ENCODE measurements at places on chromosomes 3 and 15.

- no peak for DNase-seq
These were observed 600.0 kb downstream of the SI start for GRCh38 chr3:164478323-164478722.

- no peak for DNase-seq
These were observed 77.4 kb downstream of the ZBBX start for GRCh38 chr3:167302678-167303077.

GRCh38 chr3:56754741-56755417 lies 46.9 kb downstream of the ARHGEF3 start:
- DNase-seq: peak; percentile 5

DNA sequence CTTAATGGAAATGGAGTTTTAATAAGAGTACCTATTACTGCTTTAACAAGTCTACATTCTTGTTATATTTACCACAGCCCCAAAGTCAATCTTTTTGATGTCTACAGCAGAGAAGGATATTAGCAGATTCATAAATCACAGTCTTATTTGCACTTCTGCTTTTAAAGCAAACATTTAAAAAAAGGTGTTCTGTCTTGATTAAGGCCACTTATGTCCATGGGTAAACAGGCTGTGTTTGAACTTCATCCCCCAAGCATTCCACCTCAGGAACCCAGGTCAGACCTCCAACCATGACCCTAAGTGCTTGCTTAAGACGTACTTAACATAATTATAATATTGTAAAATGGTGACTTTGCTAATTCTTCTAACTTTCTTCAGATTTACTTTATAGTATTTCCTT lies 113.4 kb downstream of the CMSS1 start:
- no peak for DNase-seq

DNA sequence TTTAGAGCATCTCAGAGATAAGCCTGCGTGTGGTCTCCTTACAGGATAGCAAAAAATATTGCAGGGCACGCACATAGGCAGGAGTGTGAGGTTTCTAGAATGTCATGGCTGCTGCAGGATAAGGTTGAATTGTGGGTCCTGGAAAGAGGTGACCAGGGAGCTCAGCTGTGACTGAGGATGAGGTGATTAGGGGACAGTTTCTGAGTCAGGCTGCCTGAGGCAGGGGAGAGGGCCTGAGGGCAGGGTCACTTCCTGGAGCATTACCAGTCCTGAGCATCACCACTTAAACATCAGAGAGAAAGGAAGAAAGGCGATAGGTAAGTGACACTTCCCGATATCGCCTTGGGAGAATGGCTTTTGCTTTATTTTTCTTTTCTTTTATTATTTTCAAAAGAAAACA lies 813.8 kb downstream of the TUSC7 start:
- DNase-seq: no peak

DNA sequence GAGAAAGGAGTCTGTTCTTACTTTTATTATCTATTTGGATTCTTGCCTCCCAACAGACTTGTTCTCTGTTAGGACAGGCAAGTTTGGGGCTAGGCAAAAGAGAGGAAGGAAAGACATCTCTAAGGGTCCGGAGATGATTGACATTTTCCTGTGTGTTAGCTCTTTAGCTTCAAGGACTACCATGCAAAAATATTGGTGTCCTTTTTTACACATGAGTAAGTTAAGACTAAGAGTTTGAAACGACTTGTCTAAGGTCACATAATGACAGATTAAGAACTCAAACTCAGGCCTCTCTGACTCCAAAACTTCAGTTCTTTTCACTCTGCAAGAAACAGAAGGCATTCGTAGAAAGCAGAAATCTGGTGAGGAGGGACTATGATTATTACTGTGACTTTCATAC lies 5.9 kb downstream of the LMCD1 start:
- DNase-seq: no peak

- DNase-seq: no peak
These were observed 40.1 kb upstream of the PDCD6IP start for GRCh38 chr3:33758281-33758680.

DNA sequence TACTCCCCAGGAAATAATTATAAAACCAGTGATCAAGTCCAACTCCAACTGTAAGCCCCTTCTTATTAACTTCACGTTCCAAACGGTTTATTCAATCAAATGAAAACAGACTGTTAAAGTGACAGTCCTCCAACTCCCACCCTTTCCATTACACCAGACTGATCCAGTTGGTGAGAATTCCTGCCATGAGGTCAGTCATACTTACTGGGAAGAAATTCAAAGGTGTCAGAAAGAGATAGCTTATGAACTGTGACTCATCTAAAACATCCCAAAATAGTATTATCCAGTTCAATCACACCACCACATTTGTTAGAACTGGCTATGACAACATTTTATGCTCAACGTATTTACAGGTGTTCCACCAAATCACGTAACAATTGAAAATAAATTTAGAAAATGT lies 19.5 kb downstream of the SMARCC1 start:
- no peak for DNase-seq

DNA sequence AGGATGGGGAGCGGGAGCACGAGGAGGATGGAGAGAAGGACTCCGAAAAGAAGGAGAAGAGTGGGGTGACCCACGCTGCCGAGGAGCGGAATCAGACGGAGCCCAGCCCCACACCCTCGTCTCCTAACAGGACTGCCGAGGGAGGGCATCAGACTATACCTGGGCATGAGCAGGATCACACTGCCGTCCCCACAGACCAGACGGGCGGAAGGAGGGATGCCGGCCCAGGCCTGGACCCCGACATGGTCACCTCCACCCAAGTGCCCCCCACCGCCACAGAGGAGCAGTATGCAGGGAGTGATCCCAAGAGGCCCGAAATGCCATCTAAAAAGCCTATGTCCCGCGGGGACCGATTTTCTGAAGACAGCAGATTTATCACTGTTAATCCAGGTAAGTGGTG lies 169.8 kb downstream of the FEZF2 start:
- DNase-seq: no peak

- no peak for DNase-seq
These were observed 31.7 kb downstream of the ATP2C1 start for GRCh38 chr3:130925628-130926027.

DNA sequence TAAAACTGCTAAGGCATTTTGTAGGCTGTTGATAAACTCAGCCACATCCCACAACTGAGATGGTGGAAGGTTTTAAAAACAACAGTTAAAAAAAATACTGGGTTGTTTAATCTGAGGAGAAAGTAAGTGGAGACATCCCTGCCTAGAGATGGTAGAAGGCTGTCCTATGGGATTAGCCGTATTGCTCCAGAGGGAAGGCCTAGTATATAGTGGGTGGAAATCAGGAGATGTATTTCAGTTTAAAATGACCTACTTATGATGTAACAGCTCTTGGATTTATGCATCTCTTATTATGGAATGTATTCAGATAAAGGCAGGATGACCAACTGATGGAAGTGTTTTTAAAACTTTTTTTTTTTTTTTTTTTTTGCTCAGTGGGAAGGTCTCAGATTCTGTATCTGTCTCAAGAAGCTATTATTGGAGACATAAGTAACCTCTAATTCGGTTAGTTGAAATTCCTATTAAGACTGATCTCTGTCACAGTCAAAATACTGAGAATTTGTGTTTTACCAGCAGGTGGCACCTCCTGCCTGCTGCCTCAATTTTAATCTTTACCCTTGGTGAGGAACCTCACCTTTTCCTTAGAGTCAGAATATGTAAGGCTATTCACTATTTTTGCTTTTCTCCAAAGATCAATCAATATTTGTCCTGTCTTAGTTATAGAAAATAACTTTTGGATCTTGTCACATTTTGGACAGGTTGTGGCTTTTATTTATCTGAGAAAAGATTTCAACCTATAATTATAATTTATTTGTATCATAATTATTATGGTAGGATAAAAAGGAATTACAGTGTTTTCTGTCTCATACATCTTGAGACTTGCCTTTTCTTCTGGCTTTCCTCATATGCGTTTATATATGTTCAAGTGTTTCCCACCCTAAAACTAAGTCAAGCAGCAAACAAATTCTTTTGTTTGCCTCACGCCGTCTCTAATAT lies 63.0 kb downstream of the VPS8 start:
- no peak for DNase-seq

GRCh38 chr3:196458063-196458462 lies 25.8 kb upstream of the UBXN7 start:
- DNase-seq: no peak

DNA sequence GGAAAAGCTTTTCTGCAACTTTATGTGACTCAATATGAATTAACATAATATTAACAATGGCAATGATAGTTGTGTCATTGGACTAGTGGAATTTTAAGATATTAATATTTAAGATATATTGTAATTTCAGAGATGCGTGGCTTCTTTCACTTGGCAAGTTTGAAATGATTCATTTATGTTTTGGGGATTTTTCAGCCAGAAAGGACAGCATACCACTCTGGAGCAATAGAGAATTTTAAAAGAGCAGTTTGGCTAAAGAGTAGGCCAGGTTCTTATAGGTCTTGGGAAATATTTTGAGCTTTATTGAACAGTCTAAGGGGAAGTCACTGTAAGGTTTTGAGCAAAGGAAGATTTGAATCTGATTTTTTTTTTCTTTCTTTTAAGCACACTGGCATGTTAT lies 16.5 kb downstream of the GMPS start:
- no peak for DNase-seq

DNA sequence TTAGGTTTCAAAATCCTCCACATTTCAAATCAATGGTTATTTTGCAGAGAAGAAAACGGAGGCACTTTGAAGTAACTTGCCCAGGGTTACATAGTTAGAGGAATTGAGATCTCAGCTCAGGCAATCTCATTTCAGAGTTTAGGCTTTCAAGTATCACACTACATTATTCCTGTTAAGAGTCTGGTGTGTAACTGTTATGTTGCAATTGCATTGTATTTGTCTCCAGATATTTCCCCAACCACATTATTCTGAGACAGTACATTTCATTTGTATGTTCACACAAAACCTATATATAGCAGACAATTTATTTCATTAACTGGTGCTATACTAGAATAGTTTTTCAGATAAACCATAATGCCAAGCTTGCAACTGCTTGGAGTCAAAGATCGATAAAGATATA lies 154.2 kb upstream of the TSPAN3 start:
- DNase-seq: no peak

DNA sequence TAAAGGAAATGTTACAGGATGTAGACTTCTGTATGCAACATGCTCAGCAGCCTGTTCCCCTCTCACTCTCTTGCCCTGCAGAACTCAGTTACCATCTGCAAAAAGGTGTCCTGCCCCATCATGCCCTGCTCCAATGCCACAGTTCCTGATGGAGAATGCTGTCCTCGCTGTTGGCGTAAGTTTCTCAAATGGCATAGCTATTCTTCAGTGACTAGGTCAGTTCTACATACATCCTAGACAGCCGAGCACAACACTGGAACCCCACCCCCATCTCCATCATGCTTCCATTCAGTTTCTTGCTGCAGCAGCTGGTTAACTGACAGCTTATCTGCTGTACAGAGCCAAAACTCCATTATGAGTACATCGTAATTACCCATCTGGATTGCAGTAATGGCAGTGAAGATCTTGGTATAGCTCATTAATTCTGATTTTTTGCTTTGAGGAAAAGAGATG lies 4.5 kb downstream of the THBS1 start:
- DNase-seq: no peak

DNA sequence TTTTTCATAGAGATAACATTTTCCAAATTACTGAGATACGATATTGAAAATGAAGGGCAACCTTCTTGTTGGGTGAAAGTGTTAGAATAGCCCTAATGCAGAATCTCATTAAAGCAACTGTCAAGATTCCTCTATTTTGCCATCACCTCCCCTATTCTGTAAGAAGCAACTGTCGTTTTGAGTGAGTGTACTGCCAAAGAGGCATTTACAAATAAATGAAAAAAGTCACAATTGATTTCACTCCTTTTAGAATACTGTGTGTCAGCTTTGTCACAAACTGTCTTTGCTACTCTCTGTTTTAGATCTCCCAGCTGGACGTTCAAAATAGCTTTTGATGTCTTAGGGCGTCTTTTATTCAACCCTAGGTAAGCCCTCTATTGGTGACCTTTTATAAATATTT lies 322.8 kb upstream of the NAALADL2 start:
- DNase-seq: no peak

GRCh38 chr3:64593350-64593749 lies 94.5 kb downstream of the ADAMTS9 start:
- DNase-seq: no peak

DNA sequence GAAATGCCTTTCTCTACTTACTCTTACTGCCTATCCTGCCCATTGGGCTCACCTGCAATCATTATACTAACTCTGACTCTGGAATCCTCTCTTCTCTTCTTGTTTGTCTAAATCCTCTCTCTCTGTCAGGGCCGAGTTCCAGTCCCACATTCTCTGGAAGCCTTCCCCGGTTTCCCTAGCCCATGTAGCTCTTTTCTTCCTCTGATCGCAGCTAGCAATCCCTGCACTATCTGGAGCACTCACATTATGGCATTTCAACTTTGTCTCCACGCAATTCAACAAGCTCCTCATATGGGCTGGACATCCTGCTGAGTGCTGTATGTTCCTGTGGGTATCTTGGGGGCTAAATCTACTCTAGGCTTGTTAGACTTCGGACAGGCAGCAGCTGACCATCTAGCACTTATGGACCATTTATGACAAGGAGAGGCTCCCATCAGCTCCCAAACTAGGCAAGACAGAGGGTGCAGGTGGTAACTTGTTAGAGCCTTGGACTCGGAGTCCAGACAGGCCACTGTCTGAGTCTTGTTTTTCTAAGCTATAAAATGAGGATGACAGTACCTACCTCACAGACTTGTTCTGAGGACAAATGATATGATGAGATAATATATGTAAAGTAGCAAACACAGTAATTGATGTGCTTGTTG lies 58.3 kb downstream of the EPHB3 start:
- no peak for DNase-seq

DNA sequence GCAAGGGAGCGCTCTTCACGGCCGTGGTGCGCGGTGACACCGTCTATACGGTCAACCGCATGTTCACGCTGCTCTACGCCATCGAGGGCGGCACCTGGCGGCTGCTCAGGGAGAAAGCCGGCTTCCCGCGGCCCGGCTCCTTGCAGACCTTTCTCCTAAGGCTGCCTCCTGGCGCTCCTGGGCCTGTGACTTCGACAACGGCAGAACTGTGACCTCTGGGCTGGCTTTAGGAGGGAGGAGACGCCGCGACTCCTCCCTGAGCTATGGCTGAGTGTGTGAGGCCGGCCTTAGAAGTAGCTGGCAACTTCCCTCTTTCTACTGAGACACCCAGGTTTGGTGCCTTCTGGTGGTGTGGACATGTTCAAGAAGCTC lies 1.4 kb downstream of the KBTBD13 start:
- DNase-seq: peak; percentile 57

GRCh38 chr15:77507911-77508310 lies 87.2 kb downstream of the HMG20A start:
- DNase-seq: no peak

GRCh38 chr3:105401691-105402149 lies 35.0 kb downstream of the ALCAM start:
- DNase-seq: no peak

DNA sequence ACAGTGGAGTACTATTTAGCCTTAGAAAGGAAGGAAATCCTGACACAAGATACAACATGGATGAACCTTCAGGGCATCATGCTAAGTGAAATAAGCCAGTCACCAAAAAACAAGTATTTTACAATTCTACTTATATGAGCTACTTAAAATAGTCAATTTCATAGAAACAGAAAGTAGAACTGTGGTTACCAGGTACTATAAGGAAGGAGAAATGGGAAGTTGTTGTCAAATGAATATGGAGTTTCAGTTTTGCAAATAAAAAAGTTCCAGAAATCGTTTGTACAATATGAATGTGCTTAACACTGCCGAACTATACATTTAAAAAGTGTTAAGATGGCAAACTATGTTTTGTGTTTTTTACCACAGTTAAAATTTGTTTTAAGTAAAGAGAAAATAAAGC lies 26.8 kb downstream of the TRANK1 start:
- DNase-seq: no peak
